ENCODE measurements at places on chromosomes 1 and 21.
A peak's percentile ranks its signal among the peaks of the same experiment; 100 is the strongest.

DNA sequence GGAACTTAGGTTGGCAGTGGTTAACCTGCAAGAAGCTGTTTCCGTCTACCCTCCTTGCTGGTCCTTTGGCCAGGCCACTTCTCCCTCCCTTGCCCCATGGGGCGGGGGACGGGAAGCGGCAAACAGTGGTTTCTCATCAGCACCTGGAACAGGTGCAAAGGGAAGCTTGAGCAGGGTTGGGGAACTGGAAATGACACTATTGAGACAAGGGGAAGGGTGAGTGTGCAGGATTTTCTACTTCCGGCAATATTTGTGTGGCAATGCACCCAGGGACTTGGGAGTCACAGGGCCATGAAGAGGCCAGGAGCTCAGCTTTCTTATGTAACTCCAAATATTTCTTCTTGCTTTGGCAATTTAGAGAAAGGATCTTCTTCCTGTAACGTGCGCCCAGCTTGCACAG lies 29.0 kb upstream of the SARS1 start:
- no peak for DNase-seq

GRCh38 chr1:156517748-156518147 lies 17.2 kb upstream of the MEF2D start:
- DNase-seq, result no peak

- DNase-seq, result no peak
Observed at GRCh38 chr1:39704757-39705156, 13.5 kb upstream of the HPCAL4 start.

DNA sequence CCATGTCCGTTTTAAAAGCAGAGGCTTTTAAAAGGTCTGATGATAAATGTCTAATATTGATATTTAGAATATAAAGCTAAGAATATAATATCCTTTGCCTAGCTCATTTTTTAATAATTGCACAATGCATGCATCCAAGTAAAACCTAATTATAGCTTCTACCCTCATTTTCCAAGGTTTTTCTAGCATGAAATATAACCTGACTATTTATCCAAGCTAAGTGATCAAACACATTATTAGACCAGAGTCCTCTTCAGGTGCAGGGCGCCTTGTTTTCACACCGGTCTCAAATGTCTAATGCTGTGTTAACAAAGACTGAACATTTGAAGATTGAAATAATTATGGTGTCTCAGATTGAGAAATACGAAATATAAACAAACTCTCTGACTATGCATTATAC lies 648.9 kb upstream of the CXADR start:
- peak; percentile 71 for DNase-seq

GRCh38 chr1:63343922-63344321 lies 21.6 kb downstream of the FOXD3 start:
- DNase-seq, result no peak

DNA sequence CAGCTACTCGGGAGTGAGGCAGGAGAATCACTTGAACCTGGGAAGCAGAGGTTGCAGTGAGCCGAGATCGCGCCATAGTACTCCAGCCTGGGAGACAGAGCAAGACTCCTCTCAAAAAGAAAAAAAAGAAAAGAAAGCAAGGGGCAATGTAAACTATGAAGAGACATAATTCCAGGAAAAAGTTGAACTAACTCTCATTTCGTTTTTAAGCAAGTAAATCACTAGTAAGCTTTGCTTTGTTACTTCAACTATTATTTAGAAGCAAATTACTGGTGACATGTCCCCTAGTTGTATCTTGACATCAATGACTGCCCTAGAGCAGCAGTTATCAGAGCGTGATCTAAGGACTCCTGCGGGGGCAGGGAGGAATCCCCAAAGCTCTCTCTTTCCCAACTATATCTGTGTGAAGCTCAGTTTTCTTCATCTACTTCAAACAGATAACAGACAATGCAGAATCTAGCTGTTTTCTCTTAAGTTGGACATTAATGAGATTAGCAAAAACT lies 18.7 kb downstream of the CLSTN1 start:
- DNase-seq, result no peak

GRCh38 chr1:152107031-152107983 lies 7.9 kb downstream of the TCHH start:
- DNase-seq, result no peak

GRCh38 chr1:117499071-117499470 lies 106.8 kb upstream of the TENT5C start:
- no peak for DNase-seq

- DNase-seq, result peak; percentile 58
Observed at GRCh38 chr1:151251656-151252470, 2.7 kb upstream of the PSMD4 start.

DNA sequence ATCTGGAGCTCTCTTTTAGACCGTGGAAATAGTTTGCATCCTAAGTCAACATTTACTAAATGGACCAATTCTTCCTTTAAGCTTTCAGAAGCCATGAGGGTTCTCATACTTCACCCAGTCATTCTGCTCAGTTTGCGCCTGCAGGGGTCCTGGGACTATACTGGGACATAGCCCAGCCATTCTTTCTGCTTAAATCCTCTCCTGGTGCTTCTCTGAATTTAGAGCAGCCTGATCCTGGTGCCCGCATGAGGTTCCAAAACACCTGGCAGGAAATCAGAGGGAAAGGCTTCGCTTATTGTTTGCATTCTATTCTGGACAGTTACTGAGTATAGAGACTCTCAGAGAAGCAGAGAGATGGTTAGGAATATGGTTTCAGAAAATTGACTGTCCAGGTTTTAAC lies 27.0 kb downstream of the TNN start:
- DNase-seq, result no peak

- peak; percentile 58 for DNase-seq
Observed at GRCh38 chr21:42460391-42461184, 35.4 kb downstream of the RSPH1 start.

- DNase-seq, result no peak
Observed at GRCh38 chr1:89525169-89525855, 683 bp downstream of the LRRC8B start.

DNA sequence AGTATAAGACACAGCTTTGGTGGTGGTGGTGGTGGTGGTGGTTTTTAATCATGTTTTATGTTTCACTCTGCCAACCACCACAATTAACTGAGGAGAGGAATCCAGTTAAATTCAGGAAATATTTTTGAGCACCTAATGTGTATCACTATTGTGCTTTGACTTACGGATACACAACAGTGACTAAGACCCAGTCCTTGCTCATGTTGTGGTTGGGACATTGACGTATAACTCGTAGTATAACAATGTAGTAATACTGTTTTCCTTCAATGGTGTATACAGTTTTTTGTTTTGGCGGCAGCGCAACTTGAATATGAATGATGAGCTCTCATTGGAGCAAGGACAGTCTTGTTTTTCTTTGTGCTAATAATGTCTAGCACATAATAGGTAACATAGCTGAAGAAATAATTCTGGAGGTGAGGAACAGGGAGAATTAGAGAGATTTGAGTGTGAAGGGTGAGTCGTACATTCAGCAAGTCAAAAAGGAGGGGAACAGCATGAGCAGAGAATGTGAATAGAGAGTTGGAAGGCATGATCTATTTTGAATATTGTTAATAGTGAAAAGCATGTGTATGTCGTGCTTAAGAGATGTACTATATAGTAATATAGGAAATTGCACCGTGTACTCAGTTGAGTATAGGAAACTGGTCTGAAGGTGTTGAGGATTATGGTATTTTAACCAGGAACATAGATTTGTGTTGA lies 5.5 kb downstream of the CACYBP start:
- no peak for DNase-seq

- DNase-seq, result no peak
Observed at GRCh38 chr1:210288116-210288515, 40.6 kb upstream of the HHAT start.

- no peak for DNase-seq
Observed at GRCh38 chr1:196063952-196064351, 544.3 kb downstream of the KCNT2 start.

DNA sequence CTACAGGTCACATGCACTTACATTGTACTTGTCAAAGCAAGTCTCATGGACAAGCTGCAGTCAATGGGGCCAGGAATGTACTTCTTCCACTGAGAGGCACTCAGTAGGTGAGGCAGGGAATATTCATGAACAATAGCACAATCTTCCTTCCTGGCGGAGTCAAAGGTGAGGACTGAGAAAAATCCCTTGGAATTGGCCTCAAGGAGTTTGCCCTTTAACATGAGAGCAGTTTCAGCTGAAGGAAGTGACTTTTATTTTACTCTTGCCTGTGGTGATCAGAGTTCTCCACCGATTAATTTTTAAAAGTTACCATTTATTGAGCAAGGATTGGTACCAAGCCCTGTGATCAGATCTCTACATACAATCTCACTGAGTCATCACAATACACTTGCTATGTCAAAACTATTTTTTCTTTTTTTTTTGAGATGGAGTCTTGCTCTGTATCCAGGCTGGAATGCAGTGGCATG lies 11.2 kb upstream of the AK2 start:
- DNase-seq, result no peak

DNA sequence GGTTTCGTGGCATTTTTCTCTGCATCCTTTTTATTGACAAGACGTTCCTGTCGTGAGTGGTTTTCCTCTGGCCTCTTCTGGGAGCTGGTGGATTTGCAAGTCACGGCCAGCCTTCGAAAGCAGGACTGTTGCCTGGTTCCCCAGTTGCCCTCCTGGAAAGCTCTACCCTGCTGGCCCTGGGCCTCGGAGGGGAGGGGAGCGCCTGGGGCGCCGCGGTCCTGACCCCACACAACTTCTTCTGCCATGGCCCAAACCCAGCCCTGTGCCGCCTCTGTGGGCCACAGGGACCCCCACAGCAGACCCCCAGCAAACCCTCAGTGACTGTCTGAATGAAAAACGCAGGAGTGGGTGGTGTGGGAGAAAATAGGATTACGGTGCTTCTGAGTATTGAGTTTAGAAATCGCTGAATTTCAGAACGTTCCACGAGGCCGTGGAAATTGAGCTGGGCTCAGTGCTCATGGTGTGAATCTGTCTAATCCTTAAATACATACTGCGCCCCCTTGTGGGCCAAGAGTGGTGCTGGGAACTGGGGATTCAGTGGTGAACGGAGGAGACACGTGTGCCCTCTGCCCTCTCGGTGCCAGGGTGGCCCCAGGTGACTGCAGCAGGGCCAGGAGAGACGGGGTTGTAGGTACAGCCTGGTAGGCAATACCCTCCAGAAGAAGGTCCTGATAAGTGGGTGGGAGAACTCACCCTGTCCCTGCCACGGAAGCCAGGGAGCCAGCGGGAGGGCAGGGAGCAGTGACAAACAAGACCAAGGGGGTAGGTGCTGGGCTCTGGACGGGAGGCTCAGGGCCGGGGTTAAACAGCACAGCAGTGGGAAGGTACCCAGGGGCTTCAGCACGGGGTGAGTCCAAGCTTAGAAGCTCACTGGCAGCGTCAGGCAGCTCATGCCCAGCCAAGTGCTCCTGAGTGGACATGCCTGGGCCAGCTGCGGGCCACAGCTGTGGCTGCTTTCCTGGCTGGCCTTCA lies 101.2 kb upstream of the COL6A1 start:
- no peak for DNase-seq

GRCh38 chr1:64348270-64348960 lies 121.5 kb upstream of the CACHD1 start:
- DNase-seq, result no peak

Data from NCI-H774 (cell line).